Memory B cell (primary cell): ENCODE measurements at places on chromosomes 16 and 17.

DNA sequence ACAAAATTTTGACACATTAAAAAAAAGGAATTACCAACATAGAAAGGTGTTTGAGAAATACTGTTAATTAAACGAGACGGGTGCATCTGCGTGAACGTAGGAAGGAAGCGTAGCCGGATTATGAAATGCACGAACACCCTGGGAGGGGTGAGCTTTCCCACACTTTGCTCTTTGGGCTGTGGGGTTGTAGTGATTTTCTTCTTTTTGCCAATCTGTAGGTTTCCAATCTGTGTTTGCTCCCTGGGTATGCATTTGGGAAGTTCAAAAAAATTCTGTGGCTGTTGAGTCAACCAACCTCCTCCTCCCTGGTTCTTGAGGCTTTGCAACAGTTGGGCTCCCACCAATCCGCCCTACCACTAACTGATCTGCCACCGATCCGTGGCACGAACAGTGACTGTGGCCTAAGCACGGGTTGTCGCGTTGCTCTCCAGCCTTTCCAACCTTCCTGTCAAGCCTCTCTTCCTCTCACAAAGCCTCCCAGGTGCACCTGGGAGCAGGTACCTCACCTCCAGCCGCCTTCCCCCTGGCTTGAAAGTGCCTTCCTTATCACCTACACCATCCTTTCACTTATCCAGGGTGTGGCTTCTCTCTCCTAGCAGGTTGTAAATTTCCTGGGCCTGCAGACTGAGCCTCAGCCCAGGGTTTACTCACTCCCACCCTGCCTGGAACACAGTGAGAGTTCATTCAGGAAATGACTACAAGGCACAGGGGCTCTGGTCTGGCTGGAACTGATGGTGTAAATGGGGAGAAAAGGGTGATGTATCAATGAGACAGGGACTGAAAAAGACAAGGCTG, 16.6 kb downstream of the RTN4RL1 start:
- no peak for DNase-seq

- DNase-seq: no peak
Observed at GRCh38 chr16:8436931-8437330, 153.4 kb downstream of the TMEM114 start.

GRCh38 chr17:10233161-10233560, 34.8 kb upstream of the GAS7 start:
- no peak for DNase-seq

DNA sequence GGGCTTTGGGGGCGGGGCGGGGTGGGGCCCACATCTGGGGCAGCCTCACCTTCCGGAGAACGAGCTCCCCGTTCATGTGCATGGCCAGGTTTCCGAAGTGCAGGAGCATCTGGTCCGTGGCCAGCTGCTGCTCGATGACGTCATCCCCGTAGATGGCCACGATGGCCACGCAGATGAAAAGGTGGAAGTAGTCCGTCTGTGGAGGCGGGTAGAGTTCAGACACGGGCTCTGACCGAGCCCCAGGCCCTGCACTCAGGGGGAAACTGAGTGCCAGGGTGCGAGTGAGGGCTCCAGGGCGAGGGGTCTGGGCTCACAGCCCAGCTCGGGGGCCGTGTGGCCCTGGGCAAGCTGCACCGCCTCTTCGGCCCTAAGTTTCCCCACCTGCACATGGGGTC, 93.7 kb downstream of the TBC1D16 start:
- no peak for DNase-seq

DNA sequence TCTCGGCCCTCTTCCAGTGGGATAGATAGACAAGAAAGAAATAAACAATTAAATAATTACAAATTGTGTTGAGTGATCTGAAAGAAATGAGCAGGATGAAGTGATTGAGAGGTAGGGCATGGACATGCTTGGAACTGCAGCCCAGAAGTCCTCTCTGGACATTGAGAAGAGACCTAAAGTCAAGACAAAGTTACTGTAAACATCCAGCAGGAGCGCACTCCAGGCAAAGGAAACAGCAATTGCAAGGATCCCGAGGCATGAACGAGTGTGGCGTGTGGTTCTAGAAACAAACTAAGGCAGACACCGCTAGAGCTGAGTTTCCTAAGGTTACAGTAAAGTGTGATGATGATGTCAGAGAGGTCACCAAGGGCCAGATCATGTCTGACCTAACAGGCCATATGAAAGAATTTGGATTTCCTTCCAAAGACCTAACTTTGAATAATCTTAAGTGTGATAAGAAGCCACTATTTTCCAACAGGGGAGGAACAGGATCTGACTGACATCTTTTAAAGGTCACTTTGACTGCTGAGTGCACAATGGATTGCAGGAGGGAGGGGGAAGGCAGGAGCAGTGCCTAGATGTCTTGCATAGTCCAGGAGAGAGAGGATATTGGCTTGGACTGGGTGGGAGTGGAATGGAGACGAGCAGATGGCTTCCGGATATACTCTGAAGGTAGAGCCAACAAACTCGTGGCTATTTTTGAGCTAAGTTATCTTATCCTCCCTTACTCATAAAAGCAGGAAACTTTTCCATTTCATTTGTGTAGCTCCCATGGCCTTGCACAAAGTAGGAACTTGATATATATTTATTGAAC, 19.0 kb downstream of the ABCC12 start:
- no peak for DNase-seq

- no peak for DNase-seq
Observed at GRCh38 chr16:85782451-85782850, 16.9 kb downstream of the EMC8 start.

GRCh38 chr17:37527249-37527851, 37.7 kb downstream of the DUSP14 start:
- no peak for DNase-seq

DNA sequence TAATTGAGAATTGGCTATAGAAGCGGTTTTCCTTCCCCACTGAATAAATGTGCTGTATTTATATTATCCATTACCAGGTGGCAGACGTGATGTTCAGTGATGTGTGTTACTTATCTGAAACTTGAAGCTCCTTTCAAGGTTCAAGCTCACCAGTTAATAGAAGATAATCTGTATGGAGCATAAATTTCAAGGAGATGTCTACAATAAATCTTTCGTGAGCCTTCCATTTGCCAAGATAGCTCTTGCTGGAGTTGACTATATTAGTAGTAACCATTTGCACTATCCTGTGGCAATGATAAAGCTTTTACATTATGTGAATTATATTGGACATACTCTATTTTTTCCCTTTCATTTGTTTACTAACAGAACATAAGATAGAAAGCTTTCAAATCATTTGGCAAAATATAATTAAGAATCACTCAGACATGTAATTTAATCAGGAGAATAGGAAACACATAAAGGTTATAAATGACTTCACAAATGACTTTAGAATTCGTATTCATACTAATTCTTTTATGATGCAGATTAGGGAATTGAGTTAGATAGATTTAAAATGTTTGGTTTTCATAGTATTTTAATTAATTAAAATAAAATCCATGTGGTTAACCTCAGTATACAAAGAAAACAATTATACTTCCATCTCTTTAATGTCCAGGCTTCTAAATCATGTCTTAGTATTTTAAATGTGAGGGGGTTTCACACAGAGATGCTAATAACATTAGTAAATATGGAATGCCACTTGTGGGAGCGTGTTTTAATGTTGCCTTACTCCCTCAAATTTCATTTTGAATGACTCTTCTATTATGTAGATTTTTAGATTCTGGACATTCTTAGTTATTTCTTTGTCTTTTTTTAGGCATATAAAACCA, 664.4 kb upstream of the CDH8 start:
- no peak for DNase-seq

- no peak for DNase-seq
Observed at GRCh38 chr16:55871411-55872038, 3.6 kb downstream of the CES5A start.

DNA sequence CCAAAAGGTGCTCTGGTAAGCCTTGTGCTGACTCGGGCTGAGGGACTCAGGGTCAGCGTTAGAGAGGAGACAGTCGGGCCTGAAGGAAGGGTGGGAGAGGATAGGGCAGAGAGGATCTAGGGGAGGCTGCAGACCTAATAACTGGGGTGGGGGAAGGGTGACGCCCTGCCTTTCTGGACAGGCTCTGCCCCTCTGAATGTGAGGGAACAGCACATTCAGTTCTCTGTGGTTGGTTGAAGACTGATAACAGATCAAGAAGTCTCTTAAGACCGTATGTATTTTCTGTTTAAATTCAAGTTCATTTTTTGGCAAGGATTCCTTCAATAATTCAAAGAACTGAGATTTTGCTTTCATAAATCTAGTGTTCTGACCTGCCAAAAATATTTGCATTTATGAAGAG, 56.2 kb upstream of the TEKT3 start:
- DNase-seq: no peak

DNA sequence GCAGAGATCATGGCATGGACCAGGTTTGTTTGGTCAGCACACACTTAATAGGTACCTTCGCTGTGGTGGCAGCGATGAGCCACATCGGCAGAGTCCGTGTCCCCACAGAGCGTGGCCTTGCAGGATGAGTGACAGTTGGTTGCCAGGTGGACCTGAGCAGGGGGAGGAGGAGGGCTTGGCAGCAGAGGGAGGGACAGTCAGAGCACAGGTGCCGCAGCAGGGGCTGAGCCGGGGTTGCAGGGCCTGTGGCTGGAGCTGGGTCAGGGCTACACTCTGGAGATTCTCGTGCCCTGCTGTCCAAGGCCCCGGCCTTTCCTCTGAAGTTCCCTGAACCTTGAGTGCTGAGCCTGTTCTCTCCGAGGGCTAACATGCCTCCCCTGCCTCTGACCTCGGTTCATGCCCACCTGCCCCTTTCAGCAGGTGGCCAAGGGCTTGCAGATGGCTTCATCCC, 24.8 kb downstream of the POLR3E start:
- DNase-seq: peak; percentile 10

- no peak for DNase-seq
Observed at GRCh38 chr17:39943702-39944392, 16.3 kb downstream of the LRRC3C start.

DNA sequence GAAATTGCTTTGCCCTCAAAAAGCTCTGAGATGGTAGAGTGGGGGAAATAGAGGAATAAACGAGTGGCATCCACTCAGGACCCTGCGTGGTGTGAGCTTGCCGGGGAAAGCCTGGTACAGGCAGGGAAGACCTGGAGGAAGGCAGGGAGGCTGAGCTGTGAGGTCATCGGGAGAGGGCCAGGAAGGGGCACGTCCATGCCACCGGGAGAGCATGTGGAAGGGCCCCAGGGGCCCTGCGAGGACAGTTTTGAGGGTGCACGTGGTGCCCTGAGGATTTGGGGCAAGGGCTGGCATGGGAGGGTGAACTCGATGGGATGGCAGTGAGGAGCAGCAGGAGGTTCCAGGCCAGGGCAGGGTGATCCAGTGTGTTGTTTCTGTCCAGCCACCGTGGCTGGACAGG, 56.3 kb upstream of the CBFA2T3 start:
- DNase-seq: no peak

DNA sequence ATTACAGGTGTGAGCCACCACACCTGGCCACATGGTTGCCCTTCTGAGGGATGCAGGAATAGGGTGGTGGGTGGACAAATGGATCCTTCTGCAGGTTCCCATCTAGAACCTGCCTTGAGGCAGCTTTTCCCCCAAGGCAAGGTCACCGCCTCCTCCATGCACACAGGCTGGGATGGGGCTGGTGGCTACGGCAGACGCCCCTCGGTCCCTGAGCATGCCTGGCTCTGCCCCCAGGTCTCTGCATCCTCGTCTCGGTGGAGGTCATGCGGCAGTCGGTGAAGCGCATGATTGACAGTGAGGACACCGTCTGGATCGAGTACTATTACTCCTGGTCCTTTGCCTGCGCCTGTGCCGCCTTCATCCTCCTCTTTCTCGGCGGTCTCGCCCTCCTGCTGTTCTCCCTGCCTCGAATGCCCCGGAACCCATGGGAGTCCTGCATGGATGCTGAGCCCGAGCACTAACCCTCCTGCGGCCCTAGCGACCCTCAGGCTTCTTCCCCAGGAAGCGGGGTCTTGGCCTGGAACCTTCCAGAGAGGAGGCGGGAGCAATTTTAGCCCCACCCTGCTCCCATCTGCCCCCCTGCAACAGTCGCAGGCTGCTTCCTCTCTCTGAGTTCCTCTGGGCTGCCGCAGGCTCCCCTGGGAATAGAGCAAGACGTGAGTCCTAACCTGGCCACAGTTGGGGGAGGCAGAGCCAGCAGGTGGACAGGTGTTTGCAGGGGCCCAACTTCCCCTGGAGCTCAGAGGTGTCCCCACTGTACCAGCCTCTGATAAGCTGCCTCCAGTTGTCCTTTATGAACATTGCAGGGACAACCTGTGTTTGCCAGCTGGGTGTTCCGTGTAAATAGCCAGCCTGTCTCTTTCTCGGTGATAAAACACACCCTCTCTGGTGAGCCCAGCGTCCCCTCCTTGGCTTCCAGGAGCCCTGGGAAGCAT, 11.7 kb downstream of the CACNG1 start:
- no peak for DNase-seq

DNA sequence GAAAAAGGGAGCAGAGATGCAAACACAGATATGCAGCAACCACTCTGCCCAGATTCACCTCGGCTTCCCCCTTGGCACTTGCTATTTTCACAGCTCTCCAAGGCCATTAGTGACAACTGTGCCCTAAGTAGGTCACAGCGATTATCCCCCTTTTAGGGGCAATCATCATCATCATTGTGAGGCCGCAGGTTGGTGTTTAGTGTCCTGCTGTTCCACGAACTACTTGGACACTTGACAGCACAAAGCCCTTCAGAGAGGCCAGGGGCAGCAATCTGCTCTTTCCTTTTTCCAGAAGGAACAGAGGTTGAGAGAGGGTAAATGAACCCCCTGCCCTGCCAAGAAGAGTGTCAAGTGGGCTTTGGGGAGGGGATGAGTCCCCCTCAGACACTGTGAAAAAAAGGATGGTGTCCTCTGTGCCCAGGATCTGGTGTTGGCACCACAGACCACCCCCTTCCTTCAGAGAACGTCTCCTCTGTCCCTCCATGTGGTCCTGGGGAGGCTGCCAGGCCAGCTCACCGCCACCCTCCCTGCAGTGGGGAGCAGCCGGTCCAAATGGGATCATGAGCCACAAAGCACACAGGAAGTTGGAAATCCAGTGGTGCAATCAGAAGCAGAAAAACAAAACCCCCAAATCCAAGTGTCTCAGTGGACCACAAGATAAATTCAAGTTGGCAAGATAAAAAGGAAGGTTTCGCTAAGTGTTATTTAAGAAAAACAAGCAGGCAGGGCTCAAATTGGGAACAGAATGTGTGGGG, 78.4 kb upstream of the MED9 start:
- no peak for DNase-seq

DNA sequence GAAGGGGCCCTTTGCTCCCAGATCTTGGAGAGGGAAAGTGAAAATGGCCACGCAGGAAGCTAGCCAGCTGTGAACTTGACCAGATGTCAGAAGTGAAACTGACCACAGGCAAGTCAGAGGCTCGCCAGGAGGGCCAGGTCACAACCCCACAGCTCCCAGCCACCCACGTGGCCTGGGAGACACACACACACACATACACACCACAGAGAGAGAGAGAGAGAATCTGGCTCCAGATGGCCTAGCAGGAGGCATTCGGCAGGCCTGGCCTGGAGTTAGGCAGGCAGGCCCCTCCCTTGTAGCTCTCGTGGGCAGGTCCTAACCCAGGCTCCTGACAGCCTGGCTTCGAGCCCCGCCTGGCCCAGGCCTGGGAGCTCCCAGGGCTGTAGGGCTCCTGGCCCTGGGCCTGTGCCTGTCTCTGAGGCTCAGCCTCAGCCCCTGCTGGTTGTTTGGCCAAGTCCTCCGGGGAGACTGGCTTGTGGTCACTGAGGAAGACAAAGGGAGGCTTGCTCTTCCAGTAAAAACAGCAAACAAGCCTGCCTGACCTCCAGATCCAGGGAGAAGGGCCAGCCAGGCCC, 20.2 kb downstream of the NGFR start:
- DNase-seq: no peak
